ENCODE measurements at places on chromosomes 1 and 21. TPM values are rescaled to one million over a fixed set of nuclear protein-coding genes. Genes with fewer than 3 reads are reported as not detected.

ZNHIT6 gene
- 9.2 TPM for total RNA-seq

- no peak for DNase-seq
Observed at GRCh38 chr21:40638466-40639251, 208.3 kb downstream of the DSCAM start.

GRCh38 chr1:7493711-7494454 is 277.2 kb upstream of the VAMP3 start:
- no peak for DNase-seq

DNA sequence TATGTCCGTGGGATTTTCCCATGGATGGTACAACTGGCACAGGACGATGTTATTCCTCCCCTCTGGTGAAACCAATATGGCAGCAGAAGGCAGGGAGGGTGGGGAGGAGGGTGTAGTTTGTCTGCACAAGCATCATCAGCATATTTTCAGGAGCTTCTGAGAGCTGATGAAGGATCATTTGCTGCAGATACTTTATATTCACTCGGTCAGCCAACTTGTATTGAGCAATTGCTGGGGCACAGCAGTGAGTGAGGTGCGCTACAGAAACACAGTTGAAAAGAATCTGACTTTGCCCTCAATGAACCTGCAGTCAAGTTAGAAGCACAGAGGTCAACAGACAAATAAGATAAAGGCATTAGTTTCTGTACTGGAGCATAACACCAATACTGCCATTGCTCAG is 13.0 kb downstream of the PKP1 start:
- DNase-seq: no peak

DNA sequence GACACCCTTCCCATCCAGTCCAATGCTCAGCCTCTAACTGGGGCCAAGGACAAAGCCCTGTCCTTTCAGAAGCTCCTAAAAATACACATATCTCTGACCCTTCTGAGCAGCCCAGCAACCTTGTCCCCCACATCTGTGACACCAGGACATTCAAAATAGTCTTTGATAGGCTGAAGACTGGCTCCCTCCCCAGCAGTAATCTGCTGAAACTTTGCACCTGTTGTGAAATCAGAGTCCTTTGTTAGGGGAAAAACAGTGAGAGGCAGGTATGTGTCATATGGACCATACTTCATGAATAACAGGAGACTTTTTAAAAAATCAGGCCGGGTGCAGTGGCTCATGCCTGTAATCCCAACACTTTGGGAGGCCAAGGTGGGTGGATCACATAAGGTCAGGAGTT is 82.4 kb upstream of the VAMP3 start:
- no peak for DNase-seq

DNA sequence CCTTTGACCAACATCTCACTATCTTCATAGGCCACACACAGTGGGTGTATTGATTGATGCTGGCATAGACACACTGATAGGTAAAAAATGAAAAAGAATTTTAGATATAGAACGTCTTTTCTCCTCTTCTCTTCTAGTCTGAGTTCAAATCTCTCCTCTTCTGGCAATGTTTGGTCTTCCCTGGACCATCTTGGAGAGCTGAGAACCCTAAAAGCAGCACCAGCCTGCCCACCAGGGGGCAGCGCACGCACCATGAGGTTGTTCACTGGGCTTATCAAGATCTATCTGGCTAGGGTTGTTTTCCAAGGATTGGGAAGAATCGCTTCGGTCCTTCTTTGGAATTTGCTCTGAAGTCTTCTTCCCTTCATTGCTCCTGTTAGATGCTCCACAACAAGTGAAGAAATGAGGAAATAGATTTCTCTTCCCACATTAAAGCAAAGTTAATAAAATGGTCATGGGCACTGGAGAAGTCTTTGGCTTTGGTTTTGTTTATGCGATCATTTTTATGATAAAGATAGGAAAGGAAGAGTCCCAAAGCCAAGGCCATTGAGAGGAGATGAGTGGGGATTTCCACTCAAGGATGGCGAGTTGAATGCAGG is 104.0 kb upstream of the OLIG2 start:
- no peak for DNase-seq

GRCh38 chr1:79373481-79374125 is 367.1 kb upstream of the ADGRL4 start:
- no peak for DNase-seq

CLCA1 gene
- not detected for total RNA-seq

DNA sequence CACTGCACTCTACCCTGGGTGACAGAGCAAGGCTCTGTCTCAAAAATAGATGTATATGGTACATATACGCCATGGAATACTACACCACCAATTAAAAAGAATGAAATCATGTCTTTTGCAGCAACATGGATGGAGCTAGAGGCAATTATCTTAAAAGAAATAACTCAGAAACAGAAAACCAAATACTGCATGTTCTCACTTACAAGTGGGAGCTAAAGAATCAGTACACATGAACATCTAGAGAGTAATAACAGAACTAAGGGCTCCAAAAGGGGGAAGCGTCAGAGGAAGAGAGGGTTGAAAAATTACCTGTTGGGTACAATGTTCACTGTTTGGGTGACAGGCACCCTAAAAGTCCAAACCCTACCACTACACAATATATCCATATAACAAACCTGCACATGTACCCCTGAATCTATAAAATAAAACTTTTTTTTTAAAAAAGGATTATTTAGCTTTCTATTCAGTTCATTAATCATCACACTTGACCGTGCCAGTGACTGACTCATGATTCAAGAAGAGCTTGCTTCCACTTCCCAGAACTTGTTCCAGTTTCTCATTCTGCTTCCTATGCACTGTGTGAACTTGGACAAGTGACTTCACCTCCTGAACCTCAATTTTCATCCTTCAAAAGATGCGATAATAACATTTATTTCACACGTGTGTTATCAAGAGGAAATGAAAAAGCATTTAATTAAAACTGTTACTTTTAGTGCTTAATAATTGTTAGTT is 109.6 kb downstream of the PLPP3 start:
- DNase-seq: no peak

- no peak for DNase-seq
Observed at GRCh38 chr1:26119892-26120608, 8.4 kb downstream of the PDIK1L start.

DNA sequence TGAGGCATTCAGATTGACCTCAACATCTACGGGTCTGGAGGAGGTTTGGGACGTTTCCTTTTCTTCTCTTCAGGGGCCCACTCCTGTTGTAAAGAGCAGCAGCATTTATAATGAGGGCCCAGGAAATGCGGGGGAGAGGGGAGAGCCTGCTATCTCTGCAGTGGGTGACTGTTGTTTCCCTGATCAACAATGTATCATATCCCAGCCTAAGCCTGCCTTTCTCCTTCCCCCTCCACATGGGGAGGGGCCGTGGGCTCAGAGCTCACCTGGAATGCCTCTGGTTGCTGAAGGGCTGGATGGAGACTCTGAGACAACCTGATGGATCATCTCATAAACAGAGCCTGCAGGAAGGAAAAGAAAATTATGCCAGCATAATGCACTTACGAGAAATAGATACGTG is 36.0 kb upstream of the HAO2 start:
- no peak for DNase-seq

DNA sequence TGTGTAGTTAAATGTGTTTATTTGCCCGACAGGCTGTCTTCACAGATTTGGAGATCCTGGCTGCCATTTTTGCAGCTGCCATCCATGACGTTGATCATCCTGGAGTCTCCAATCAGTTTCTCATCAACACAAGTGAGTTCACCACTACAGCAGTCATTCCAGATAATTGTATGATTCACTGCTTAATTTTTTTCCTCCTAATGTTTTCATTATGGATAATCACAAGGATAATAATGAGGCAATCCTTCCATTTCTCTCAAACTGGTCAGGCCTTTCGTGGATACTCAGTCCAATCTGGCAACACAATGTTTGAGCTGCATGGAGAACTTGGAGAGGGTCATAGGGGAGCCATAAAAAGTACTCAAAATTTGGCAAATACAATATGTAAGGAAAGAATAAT is 168.3 kb upstream of the SGIP1 start:
- no peak for DNase-seq

SLC44A5 gene
- 0.07 TPM for total RNA-seq

- no peak for DNase-seq
Observed at GRCh38 chr1:91750398-91750996, 135.5 kb downstream of the TGFBR3 start.

DNA sequence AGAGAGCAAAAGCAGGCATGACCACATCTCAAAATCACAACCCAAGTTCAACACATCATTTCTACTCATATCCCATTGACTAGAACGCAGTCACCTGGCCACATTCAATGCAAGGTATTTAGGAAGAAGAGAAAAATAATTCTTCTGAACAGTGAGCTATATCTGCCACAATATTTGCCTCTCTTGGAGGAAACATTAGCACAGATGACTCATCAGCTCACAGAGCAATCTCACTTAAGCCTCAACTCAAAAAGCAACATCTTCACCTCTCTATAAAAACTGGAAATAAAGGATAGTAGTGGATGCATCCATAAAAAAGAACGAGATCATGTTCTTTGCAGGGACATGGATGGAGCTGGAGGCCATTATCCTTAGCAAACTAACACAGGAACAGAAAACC is 143.9 kb upstream of the FMN2 start:
- DNase-seq: no peak

- no peak for DNase-seq
Observed at GRCh38 chr1:14686701-14687100, 88.2 kb downstream of the KAZN start.

FMO1 gene
- total RNA-seq: not detected

DNA sequence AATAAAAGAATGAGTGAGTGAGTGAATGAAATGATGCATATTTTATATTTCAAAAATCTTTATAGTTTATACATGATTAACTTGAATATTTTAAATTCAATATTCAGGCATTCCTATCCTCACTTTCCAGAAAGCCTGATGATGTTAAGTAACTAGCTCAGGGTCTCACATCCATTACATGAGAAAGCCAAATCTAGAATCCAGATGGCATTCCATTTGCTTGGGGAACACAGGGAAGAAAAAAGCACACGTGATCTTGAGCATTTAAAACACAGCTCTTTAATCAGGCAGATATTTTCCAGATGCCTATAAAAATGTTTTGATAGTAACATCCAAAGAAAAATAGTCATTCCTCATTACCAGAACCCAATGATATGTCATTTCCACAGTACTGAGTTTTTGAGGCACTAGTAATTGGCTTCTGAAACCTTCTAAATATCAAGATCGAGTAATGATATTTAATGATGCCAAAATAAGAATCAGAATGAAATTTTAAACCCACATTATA is 291.9 kb downstream of the DSCAM start:
- no peak for DNase-seq

CFHR3 gene
- total RNA-seq: not detected

NLRP3 gene
- total RNA-seq: 0.34 TPM

- no peak for DNase-seq
Observed at GRCh38 chr1:45331436-45332345, 5.0 kb downstream of the HPDL start.

GRCh38 chr21:16082038-16082816 is 352.4 kb downstream of the USP25 start:
- no peak for DNase-seq

- no peak for DNase-seq
Observed at GRCh38 chr1:107789817-107790524, 175.0 kb downstream of the VAV3 start.

TCEANC2 gene
- total RNA-seq: 11.8 TPM

- peak; percentile 35 for DNase-seq
Observed at GRCh38 chr1:10033359-10033845, 644 bp downstream of the UBE4B start.

LRRC53 gene
- not detected for total RNA-seq

TRIM17 gene
- total RNA-seq: 0.91 TPM

HSPB7 gene
- not detected for total RNA-seq

DNA sequence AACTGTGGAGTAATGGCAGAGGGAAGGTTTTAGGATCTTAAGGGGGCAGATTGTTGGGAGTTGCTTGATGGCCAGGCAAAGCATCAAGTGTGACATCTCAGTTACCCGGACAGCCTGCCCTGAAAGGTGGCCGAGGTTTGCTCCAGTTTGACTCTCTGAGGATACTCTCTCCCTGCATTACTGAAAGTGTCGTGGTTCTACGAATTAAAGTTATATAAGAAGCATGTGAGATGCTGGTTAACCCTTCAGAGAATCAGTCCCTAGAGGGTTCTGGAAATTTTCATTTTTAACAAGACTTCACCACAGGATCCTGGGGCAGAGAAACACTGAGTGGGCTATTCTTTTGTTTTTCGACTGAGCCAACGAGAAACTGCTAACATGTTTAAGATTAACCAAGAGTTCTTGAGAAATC is 689 bp upstream of the ZNF644 start:
- DNase-seq: no peak

KCNH1 gene
- total RNA-seq: not detected

SLC6A17 gene
- total RNA-seq: not detected

- peak; percentile 21 for DNase-seq
Observed at GRCh38 chr1:91556556-91556955, 55.9 kb downstream of the CDC7 start.

RBP7 gene
- total RNA-seq: not detected

APOBEC4 gene
- not detected for total RNA-seq

GRCh38 chr1:147560765-147561471 is 19.6 kb downstream of the BCL9 start:
- DNase-seq: no peak

CDKN2C gene
- total RNA-seq: 10.0 TPM

GPX7 gene
- total RNA-seq: 13.8 TPM

PBX1 gene
- 0.39 TPM for total RNA-seq

AVPR1B gene
- total RNA-seq: not detected

ACOT11 gene
- total RNA-seq: 4.5 TPM

FCRLB gene
- not detected for total RNA-seq

DNA sequence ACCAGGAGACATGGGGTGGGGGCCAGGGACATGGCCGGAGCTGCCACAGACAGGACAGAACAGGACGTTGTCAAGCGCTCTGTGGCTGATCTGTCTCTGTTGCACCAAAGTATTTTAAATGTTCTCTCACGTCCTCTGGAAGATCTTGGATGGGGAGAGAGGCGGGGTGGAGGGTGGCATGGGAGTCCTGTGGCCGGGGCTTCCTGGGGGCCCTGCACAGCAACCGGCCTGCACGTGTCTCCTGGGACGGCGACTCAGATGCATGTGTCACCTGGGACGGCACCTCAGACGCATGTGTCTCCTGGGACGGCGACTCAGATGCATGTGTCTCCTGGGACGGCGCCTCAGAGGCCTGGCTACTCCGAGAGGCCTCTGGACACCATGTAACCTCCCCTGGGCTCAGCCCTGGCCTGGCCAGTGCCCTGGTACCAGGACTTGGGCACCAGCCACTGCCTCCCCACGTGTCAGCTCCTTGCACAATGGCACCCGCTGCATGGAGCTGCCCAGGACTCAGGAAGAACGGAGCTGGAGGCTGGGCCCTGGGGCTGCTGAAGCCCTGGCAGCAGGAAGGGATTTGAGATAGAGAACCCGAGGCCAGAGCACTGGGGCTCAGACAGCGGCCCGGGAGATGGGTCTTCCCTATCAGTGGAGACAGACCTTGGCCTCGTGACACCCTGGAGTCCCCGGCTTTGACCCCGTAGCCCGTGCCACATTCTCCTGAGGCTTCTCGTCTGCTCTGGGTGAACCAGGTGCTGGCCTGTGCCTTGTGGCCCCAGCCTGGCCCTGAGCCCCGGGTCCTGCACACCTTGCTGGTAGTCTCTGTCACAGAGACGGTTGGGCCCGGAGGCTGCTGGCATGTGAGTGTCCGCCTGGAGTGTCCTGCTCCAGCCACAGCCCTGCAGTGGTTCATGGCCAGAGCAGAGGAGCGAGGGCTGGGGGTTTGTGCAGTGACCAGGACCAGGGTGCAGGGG is 14.7 kb upstream of the SLC19A1 start:
- DNase-seq: no peak

GRCh38 chr1:203173566-203173965 is 2.1 kb downstream of the MYBPH start:
- DNase-seq: no peak

CCDC190 gene
- not detected for total RNA-seq

- no peak for DNase-seq
Observed at GRCh38 chr1:154469844-154470560, 32.0 kb upstream of the TDRD10 start.

All from activated naive CD4-positive, alpha-beta T cell treated with anti-CD3 and anti-CD28 coated beads, Interleukin-2, amount 50 U/mL, for 72 hours (primary cell).